B cell (primary cell): ENCODE measurements at places on chromosomes 1 and 21. TPM values are rescaled to one million over a fixed set of nuclear protein-coding genes. Genes with fewer than 3 reads are reported as not detected.

C1orf56 gene
- total RNA-seq, result 4.5 and 7.6 TPM in 2 replicates

DNA sequence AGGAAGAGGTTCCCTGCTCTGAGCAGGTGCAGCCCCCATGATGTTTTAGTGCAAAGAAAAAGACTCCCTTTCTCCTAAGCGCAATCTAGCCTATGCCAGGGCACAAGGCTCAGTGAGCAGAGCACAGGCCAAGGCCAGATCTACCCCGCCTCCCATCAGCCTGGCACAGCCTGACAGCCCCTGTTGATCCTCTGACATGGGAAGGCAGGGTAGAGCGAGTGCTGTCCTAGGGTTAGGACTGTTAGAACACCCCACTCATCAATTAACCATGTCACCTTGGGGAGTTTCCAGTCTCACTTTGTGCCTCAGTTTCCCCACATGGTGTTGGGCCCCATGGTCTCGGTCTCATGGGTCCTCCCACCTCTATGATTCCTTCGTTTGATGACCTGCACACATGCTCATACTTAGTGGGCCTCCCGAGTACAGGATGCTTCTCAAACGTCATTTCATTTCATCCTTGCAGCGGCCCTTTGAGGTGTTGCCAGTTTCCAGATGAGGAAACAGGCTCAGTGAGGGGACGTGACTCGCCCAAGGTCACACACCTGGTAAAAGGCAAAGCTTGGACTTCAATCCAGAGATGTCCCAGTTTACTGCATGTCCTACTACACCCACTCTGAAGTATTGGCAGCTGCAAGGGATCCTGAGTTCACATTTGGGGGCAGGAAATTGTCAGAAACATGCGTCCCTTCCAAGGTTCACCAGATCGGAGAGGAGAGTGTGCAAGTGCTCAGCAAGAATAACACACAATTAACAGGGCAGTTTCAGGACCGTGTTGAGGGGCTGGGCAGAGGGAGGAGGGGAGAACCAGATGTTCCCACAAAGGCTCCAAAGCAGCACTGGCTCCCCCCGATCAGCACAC is 213.3 kb downstream of the TRABD2B start:
- DNase-seq, result no peak

GRCh38 chr1:109426281-109427170 is at the start of gene PSMA5:
TSS of gene PSMA5 (minus strand) at chr1:109426448. CDS start at chr1:109426330, 118 bp downstream.
- DNase-seq, result peak; percentile 97

GRCh38 chr1:160200786-160201185 is 4.4 kb upstream of the PEA15 start:
- no peak for DNase-seq

IVL gene
- not detected in 2 replicates for total RNA-seq

DNA sequence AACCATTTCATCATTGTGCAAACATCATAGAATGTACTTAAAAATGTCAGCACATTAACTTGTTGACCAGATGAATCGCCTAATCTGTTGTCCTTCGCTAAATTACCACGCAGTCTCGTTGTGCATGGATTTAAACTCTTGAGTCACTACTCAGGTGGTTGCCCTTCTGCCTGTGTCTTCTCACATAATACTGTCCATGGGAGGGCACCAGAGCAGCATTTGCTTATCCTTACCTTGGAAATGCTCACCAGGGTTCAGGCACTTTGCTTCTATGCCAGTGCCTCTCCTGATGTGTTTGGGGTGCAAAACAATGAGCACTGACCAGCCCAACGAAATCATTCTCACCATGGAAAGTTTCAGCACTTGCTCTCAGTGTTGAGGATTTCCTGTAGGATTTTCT is 559.9 kb downstream of the RWDD3 start:
- no peak for DNase-seq

DNA sequence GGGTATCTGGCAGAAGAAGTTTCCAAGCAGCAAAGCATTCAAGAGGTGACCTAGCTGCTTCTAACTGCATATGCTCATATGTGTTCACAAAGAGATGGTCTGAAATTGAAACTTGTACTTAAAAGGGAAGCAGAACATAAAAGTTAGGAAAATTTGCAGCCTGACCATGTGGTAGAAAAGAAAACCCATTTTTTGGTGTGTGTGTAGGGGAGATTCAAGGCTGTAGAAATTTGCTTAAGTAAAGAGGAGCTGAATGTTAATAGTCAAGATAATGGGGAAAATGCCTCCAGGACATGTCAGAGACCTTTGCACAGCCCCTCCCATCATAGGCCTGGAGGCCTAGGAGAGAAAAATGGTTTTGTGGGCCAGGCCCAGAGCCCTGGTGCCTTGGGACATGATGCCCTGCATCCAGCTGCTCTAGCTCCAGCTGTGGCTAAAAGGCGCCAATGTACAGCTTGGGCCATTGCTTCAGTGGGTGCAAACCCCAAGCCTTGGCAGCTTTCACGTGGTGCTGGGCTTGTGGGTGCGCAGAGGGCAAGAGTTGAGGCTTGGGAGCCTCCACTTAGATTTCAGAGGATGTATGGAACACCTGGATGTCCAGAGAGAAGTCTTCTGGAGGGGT is 54.9 kb downstream of the DHRS3 start:
- no peak for DNase-seq

CSMD2 gene
- total RNA-seq, result not detected in 2 replicates

DNA sequence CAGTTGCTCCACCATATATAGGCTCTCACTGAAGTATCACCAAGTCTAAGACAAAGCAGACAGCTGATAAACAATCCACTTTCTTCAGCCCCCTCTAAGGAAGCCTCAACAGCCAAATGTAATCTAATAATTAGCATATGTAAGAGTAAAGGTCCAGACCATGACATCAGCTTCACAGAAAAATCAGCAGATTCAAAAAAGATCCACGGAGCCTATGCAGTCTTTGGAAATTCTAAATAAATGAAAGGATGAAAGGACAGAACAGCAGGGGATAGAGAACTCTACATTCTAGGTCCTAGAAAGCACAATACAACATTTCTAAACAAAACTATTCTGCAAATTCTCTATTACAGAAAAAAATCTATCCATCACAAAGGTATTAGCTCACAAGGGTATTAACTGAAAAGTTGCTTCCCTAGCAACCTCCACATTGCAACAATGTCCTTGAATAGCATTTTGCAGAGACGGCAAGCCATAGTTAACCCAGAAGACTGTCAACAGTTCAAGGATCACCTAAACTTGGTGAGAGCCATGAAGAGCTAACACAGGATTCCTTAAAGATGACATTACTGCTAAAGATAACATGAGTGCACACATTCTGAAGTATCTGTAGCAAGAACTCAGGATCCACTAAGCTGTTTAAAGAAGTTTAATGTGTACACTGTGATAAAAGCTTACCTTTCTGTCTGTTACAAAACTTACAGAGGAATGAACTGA is 74.3 kb downstream of the SIPA1L2 start:
- DNase-seq, result no peak

GRCh38 chr1:11997081-11997850 is 17.0 kb downstream of the MFN2 start:
- DNase-seq, result no peak

DNA sequence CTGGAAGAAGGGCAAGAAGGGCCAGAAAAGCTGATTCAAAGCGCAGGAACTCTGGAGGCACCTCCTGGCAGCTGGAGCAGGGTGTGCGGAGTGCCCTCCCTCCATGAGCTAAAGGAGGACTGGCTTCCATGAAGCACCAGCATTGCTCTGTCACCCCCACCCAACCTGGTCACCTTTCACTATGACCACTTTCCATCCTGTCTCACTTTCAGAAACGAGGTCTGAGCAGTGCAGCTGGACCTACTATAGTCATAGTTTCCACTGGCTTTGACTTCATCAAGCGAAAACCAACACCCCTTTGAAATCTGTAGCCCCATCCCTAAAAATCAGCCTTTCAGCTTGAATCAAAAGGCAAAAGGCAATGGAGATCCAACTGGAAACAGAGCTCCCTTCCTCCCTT is 84.8 kb upstream of the CACNA1E start:
- DNase-seq, result no peak

GRCh38 chr1:1021010-1021919 is 1.3 kb downstream of the AGRN start:
- DNase-seq, result no peak
